ENCODE measurements at places on chromosomes 7 and 10.

DNA sequence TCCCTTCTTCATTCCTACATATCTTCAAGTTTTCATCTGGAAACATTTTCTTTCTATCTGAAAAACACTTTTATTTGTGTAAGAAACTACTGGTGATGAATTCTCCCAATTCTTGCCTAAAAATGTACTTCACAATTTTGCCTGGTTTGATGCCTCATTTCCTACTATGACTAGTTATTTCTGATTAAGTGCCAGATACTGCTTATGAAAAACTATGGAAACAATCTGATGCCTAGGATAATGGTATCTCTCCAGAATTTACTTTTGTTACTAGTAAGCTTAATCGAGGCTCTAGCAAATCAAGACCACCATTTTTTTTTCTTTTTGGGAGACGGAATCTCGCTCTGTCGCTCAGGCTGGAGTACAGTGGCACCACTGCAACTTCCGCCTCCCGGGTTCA lies 31.3 kb downstream of the CACUL1 start:
- no peak for DNase-seq

GRCh38 chr10:69014171-69014570 lies 25.6 kb downstream of the KIFBP start:
- DNase-seq, result no peak

DNA sequence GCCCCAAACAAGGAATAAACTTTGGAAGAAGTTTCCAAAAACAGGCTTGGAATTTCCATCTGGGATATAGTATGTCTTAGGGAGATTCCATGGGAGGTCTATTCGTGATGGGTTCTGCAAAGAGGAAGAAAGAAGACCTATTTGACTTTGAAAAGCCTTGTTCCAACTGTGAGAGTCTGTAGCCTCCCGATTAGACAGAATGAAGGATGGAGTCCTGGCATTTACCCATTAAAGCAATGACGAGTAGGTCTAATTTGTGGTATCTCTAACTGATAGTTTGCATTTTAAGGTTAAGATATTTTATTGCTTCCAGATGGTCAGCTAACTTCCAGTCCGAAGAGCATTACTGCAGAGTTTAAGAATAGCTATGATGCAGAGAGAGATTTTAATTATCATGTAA lies 19.5 kb upstream of the GALNT17 start:
- no peak for DNase-seq

DNA sequence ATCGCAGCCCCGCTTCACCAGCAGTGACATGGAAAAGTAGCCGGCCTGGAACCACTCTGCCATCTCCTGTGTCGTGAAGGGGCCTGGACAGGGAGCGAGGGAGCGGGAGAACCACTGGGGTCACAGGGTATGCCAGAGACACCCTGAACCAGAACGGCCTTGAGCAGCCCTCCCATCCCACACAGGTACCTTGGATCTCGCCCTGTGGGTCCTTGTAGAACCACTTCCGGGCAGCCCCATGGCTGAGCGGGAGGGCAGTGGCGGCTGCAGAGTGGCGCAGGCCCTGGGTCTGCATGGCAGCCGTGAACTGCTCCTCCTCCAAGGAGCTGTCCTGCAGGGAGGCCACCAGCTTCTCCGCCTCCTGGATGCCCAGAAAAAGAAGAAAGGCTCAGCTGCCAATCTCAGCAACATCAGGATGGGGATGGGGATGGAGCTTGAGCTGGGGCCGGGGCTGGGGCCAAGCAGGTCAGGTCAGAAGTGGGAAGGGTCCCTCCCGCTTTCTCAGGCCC lies 9.5 kb downstream of the GIGYF1 start:
- no peak for DNase-seq

DNA sequence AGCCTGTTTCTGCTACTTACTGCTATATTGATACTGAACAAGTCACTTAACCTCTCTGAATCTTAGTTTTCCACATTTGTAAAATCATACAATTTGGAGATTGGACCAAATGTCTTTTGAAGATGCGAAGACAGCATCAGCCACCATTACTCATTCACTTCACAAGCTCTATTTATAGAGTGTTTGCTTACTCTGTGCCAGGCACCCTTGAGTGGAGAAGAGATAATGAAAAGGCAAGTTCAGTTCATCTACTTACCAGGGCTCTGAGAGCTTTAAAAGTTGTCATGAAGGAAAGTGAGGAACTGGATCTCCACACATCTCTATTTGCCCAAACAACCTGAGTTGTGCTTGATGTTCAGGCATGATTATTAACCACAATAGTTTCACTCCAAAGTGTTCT lies 277.5 kb downstream of the CSTF2T start:
- DNase-seq, result no peak

- no peak for DNase-seq
Measured at GRCh38 chr7:20542594-20542993, 72.9 kb upstream of the ABCB5 start.

GRCh38 chr7:38673795-38674194 lies 42.6 kb upstream of the AMPH start:
- no peak for DNase-seq

DNA sequence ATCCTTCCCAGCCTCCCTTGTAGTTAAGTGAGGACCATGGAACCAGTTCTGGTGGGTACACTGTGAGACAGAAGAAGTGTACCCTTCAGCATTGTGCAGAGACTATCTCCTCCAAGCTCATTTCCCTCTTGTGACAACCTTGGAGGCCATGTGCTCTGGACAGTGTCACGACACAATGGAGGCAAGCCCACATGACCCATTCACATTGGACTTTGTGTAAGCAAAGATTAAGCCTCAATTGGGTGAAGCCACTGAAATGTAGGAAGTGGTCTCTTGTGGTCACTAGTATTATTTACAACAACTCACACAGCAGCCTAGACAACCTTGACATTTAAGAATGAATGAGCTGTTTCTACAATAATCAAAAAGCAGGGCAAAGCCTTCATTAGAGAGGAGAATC lies 124.2 kb downstream of the INHBA start:
- no peak for DNase-seq

DNA sequence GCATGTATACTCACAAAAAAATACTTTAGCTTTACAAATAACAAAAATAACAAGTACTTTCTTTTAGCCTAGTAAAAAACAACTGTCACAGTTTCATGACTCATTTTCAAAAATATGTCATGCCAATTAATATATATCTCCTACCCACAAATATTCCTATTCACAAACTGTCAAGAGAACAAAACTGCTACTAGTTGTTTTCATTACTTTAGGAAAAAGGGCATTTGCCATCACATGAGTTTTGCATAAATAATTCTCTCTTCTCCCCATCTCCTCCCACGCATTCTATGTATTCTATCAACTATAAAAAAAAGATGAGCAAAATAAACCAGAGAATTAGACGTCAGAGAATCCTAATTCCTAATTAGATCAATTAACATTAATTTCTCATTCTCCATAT lies 87.6 kb downstream of the PIP4K2A start:
- DNase-seq, result no peak

GRCh38 chr7:32255036-32255435 lies 184.8 kb upstream of the PDE1C start:
- no peak for DNase-seq

- DNase-seq, result no peak
Measured at GRCh38 chr10:31424473-31424872, 105.5 kb downstream of the ZEB1 start.

All from activated gamma-delta T cell treated with anti-CD3 and anti-CD28 coated beads, Interleukin-2, amount 50 U/mL, for 16 hours (primary cell).